Activated CD4-positive, alpha-beta T cell treated with anti-CD3 and anti-CD28 coated beads for 1 hour (primary cell): ENCODE measurements at places on chromosomes 16 and 17.

GRCh38 chr16:5321930-5322329, 224.3 kb upstream of the EEF2KMT start:
- no peak for DNase-seq

GRCh38 chr16:11696266-11697012, 28.2 kb downstream of the SNN start:
- no peak for DNase-seq

GRCh38 chr17:75013092-75013559, 656 bp downstream of the MRPL58 start:
- no peak for DNase-seq

DNA sequence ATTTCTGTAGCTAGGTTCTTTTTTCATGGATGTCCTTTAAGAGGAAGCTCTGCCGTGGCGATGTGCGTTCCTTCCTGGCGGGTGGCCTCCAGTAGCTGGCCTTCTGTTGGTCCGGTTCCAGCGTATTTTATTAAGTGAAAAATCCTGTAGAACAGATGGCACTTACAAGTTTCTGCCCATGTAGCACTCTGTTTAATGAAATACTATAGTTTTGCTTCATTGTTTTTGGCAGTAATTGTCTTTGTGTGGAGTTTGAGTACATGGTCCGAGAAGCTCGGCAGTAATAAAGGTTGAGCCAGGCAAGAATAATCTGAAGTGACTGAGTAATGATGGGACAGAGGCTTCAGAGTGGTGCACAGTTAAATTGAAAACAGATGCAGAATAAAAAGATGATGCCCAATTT, 20.4 kb downstream of the USP10 start:
- DNase-seq, result no peak

DNA sequence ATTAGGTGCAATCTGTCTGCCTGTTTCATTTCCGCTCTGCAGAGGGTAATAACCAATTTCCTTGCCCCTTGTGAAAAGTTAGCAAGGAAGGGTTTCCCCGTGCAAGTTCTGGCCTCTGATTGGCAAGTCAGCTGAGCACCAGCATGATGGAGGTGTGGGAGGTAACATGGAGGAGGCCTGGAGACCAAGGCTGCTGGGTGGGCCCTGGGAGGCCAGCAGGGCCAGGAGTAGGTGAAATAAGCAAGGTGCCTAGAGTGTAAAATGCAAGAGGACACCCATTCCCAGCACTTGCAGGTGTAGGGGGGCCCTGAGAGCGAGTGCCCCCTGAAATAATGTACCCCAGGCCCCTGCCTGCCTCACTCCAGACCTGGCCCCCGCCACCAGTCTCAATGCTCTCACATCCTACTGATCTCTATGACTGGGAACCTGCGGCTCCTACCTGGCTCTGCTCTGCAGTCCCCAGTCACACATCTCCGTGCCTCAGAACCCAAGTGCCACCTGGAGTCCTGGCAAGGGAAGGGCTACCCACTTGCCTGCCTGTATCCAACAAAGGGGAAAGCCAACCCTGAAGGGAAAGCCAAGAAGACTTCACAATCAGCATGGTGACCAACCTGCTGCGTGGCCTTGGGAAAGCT, 116.2 kb downstream of the C16orf78 start:
- no peak for DNase-seq

- no peak for DNase-seq
These were observed 9.6 kb upstream of the SHISA9 start for GRCh38 chr16:12891836-12892235.

DNA sequence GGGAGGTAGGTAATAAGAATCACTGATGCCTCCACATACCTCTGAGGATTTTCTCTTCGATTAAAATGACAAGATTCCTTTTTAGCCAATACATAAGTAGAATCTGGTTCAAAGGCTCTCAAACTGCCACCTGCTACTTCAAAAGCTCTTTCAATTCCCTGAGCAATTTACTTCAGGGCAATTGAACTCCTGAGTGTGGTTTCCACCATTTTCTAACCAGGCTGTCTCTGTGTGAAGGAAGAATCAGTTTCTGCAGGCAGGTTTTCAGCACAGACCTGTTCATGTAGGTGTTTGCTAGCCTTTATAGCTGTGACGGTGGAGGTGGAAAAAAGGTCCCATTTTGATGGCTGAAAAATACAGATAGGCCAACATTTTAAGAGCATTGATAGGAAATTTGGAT, 18.2 kb upstream of the HS3ST3B1 start:
- no peak for DNase-seq

DNA sequence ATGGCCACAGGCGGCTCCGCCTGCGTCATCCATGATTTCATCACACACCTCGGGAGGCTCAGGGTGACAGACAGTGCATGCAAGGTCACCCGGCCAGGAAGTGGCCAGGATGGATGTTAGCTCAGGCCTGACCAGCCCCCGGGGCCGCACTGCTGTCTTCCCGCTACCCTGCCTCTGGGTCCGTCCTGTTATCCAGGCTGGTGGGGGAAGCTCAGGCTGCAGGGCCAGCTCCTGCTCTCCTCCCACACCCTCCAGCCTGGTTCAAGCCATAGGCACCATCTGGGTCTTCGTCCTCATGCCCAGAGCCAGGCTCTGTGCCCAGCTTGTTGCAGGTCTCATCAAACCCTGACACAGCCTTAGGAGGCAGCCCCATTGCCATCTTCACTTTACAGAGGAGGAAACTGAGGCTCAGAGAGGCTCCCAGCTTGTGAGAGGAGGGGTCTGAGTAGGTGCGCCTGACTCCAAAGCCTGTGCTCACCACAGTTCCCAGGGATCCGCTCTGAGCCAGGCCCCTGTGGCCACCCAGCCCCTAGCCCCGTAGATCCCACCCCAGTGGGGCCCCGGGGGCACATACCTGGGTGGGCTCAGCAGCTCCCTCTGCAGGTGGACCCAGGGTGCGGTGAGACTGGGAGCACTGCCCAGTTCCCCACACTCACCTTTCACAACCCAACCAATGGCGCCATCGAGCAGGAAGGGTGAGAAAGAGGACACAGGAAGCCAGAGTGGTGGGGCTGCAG, 412 bp upstream of the ADGRG3 start:
- DNase-seq, result no peak

GRCh38 chr17:61366076-61366714, 33.4 kb upstream of the TBX2 start:
- no peak for DNase-seq

- DNase-seq, result no peak
These were observed 113.2 kb upstream of the MAF start for GRCh38 chr16:79713609-79714309.

DNA sequence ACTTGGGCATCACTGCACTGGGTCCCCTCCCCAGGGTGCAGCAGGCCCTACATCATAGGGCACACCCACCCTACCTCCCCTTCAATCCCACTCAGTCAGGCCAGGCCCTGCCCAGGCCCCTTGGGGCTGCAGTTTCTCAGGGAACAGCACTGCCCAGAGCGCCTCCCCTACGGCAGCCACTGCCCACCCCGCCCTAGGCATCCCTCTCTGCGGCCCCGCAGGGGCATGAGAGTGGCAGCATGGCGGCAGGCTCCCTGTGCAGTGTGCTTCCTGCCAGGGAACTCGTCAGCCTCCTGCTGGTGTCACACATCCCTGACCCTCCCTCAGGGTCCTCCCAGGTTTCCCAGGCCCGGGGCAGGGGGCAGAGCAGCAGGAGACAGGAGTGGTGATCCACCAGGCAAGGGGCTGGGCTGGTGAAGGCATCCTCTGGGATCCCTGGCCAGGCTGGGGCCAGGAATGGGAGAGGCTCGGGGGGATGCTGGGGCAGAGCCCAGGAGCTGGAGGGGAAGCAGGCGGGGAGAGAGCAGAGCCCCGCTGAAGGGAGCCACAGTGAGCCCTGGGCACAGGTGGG, 16.2 kb upstream of the BAHCC1 start:
- DNase-seq, result no peak

DNA sequence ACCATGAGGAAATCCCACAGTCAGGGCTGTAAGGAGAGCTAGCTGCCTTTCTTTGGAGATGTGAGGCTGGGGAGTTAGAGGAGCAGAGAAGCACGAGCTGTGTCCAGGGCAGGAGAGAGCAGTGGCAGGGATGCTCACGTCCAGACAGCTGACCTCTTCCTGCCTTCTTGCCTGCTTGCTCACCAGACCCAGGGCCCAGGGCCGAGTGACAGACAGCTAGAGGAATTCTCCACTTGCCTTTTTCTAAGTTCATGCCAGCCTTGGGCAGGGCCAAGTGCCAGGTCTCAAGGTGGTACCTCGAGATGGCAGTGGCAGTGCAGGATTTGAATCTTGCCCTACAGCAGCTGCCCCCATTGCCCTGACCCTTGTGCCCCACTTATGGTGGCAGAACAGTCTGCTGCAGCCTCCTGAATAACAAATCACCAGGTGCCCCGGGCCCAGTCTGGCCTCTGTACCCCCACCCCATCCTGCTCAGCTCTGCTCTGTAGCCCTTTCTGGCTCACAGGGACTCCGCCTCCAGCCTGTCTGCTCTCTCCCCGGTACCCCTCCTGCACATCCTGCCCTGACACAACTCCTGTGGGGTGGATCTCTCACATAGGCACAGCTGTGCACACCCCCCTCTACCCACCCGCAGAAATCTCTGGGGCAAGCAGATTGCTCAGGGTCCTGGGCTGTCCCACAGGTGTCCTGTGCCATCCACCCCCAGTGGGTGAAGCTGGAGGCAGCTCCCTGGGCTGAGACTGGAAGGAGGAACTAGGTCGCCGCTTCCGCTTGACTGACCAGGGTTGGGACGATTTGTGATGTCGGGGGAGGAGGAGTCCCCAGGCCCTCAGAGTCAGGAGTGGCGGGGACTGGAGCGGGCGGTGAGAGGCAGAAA, 25.9 kb downstream of the GRIN2C start:
- DNase-seq, result no peak

- DNase-seq, result no peak
These were observed 805 bp upstream of the CLCN7 start for GRCh38 chr16:1475552-1476114.

- no peak for DNase-seq
These were observed 42.5 kb upstream of the ASIC2 start for GRCh38 chr17:33335491-33336173.

DNA sequence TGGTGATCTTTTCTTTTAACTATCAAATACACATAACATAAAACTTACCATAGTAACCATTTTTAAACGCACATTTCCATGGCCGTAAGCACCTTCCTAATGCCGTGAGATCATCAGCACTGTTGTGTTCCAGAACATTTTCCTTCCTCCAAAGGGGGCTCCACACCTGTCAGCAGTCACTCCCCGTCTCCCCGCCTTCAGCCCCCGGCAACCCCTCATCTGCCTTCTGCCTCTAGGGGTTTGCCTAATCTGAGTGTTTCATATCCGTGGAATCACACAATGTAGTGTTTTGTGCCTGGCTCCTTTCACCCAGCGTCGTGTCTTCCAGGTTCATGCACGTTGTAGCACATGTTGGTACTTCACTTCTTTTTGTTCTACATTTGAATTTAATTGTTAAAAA, 350.1 kb upstream of the TNRC6C start:
- DNase-seq, result no peak

GRCh38 chr16:78782572-78782971, 683.1 kb downstream of the WWOX start:
- DNase-seq, result no peak

DNA sequence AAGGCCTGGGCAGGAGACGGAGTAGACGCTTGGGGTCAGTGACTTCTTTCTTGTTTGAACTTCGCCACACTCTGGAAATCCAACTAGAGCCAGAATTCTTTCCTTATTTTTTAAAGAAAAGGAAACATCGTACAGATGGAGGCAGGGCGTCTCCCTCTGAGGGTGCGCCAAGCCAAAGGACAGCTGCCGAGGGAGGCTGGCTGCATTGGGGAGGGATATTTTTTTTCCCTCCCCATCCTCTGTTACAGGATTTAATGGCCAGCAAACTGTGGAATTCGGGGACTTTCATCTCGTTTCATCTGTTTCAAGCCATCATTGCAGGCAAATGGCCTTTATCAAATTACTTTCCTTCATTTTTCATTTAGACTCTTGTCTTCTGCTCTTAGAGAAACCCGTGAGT, 15.9 kb downstream of the CDK5R1 start:
- DNase-seq, result no peak

DNA sequence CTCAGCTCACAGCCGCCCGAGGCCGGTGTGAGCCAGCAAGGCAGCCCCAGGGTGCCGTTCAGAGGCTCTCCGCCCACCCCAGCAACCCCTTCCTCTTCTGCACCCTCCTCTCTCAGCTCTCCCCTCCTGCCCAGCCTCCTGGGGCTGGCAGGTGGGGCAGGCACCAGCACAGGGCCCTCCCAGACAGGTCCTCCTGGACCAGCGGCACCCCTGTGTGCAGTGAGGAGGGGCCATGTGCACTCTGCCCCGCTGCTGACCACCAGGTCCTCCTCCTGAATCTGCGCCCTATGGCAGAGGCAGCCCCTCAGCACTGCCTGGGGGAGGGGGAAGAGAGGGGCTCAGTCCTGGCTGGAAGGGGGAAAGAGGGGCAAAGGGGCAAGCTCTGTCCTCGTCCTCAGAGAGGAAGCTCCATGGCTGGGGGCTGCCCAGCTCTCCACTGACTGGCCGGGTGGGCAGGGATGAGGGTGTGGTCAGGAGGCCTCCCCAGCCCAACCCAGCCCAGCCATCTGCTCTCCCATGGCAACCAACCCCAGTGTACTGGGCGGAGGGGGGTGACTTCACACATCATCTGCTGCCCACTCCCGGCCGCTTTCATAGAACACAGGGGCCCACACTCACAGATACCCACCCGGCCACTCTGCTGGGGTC, 5.4 kb upstream of the BCAR1 start:
- DNase-seq, result no peak

GRCh38 chr17:57329380-57330214, 73.3 kb downstream of the MSI2 start:
- DNase-seq, result no peak

- DNase-seq, result no peak
These were observed 31.1 kb upstream of the ZFP90 start for GRCh38 chr16:68508013-68508412.

GRCh38 chr16:88610909-88611812, 27.2 kb upstream of the IL17C start:
- DNase-seq, result no peak

DNA sequence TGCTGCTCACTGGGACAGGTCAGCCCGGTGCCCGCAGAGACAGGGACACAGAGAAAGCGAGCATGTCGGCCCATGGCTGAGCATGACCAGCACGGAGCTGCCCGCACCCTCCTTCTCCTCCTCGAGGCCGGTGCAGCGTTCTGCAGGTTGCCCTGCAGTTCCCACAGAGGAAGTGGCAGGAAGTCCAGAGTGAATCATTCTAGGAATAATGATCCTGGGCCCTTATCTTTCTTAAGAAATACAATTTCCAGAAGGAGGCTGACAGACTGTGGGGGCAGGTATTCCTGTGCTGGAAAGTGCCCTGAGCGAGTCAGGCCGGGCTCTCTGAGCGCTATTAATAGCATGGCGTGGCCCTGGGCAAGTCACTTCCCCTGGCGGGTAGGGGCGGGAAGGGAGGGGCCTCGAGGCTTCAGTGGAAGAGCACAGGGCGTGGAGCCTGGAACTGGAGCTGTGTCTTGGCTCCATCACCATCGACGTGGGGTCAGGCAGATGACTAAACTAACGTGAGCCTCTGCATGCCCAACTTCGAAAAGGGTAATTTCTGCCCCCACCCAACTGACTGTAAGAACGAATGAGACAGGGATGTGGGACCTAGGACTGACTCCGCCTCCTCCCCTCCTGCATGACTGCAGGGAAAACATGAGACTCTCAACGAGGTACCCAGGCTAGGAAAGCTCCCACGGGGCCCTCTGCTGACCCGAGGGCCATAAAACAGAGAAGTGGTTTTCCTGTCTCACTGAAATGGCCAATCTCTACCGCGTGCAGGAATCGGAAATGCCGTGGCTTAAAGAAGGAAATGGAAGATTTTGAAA, 9.8 kb downstream of the TMEM204 start:
- DNase-seq, result no peak

- DNase-seq, result no peak
These were observed 146.3 kb upstream of the PIRT start for GRCh38 chr17:10984220-10984619.
